ENCODE measurements at places on chromosomes 3 and 15.
A peak's percentile ranks its signal among the peaks of the same experiment; 100 is the strongest.

GRCh38 chr3:133054586-133054985 lies 16.4 kb downstream of the TMEM108 start:
- DNase-seq: no peak

- DNase-seq: no peak
Measured at GRCh38 chr15:40664909-40665308, 30.1 kb upstream of the RAD51 start.

DNA sequence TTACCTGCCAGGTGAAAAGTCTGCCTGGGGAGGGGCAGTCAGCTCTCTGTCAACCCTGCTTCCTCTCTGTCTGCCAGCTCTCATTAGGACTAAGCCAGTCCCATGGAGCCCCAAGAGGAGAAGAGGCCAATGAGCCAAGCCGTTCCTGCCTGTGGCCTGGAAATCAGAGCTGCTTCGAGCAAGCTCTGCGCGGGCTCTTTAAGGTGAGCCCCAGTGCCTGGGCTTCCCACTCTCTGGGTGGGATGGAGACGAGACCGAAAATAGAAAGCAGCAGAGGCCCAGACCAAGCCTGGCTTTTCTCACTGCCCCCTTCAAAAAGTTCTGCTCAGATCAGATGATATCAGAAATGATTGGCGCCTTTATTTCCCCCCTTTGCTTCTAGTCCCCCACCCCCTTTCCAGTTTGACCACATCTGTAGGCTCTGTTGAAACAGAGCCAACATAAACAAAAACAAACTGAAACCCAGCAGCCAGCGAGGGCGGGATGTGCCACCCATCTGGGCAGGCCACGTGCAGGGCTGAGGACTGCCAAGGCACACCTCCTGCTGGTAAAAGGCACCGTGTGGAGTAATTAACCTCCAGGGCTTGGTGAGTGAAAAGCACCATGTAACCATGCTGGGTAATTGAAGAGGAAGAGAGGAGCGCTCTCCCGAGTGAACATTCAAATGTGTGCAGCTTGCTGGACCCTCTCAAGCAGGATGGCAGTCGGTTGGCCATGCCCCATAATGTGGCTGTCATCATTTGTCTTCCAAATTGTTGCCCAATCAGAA lies 471.0 kb upstream of the PROK2 start:
- DNase-seq: no peak

DNA sequence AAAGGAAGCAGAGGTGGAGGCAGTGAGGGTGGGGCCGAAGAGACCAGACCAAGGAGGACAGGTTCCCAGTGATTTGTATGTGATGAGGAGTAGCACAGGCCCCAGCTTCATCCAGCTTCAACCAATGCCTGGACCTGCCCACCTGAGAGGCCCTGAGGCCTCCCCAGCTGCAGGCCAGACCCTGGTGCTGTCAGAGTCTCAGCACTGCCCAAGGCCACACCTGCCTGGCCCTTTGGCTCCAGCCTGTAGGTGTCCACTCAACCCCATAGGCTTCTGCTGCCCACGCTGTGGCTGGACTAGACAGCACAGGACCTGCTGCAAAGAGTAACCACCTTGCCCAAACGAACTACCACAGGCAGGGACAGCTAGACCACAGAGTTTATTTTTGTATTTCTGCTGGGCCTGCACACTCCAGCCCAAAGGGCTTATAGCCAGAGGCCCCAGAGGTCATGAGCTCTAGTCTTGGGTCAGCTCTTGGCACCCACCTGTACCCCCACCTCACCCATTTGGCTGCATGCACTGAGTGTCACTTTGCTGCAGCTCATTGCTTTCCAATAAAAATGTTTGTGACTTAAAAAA lies 81.9 kb upstream of the CDV3 start:
- DNase-seq: no peak

DNA sequence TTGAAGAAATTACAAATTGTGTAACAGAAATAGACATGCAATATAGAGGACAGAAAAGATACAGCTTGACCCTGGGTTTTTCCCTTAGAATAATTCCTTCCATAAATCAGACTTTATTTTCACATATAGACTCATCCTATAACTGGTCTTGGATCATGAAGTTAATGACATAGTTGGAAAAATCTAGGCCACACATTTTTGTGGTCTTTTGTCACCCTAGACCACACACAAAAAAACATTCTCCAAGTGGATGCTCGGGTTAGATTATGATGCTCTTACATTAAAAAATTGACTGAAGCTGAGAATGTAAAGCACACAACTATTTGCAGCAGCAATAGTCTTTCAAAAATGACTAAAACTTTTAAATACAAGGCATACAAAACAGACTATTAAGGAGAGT lies 7.5 kb upstream of the PLA2G4D start:
- no peak for DNase-seq

DNA sequence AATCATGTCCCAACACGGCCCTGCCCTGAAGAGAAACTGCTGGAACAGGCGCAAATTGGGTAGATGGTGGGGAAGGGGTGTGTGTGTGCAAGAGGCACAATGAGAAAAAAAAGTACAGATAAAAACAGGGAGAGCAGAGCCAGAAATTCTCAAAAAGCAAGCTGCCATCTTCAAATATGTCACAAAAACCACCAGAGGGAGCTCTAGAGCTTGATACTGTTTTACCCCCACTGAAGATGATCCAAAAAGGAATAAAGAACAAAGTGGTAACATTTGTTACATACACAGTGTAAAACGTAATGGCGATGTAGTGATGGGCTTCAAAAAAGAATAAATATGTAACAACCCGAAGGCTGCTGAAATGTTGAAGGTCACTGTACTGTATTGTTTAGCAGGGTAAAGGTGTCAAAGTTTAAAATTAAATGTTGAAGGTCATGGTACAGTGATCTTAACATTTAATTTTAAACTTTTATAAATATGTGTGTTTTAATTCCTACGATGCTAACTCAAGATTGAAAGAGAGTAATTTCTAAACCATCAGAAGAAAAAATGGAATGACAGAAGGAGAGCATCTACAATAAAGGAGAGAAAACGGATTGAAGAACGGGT lies 6.0 kb downstream of the SNRPA1 start:
- no peak for DNase-seq

DNA sequence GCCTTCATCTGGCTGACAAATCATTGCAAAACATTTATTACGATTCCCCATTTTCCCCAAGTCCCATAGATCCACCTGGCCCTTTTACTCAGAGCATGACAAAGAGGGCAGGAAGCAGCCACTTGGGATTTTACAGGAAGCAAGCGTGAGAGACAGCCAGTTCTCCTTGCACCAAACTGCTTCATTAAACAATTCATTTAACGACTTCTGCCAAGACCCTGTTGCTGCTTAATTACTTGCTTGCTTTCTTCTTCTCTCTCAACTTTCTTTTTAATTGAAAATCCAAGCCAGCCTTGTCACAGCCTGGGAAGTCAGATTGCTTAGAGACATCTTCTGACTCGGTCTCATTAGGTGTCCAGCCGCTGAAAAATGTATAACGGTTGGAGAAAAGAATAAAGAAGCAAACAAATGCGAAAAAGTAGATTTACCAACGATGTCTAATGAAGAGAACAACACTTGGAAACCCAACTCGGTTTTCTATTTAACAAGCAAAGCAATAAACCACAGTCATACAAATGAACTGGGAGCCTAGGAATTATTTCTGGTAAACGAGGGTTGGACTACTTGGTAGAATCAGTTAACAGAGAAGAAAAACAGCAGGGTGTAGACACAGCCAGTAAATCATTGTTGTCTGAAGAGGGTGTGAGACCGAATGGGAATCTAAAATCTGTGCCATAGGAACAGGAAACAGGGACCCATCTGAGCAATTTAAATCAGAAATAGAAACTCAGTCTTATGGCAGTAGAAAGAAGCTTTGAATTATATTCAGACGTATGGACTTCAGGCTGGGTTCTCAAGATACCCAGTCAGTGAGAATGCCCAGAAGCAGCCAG lies 298.3 kb downstream of the LRRC3B start:
- no peak for DNase-seq

DNA sequence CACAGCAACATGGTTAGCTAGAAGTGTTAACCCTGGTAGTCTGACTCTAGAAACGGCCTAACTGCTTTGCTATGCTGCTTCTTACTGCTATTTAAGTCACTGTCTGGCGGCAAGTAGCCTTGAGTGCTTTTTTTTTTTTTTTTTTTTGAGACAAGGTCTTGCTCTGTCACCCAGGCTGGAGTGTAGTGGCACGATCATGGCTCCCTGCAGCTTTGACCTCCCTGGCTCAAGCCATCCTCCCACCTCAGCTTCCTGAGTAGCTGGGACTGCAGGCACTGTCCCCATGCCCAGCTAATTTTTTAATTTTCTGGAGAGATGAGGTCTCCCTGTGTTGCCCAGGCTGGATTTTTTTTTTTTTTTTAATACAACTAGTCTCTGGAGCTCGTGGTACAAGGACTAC lies 93.2 kb downstream of the ITPR1 start:
- DNase-seq: no peak

GRCh38 chr15:49741712-49742111 lies 120.9 kb downstream of the DTWD1 start:
- no peak for DNase-seq

GRCh38 chr3:94127115-94127514 lies 64.3 kb downstream of the NSUN3 start:
- peak; percentile 41 for DNase-seq

- no peak for DNase-seq
Measured at GRCh38 chr3:59680919-59681318, 631.1 kb upstream of the CFAP20DC start.

GRCh38 chr3:123347691-123348264 lies 101.1 kb downstream of the ADCY5 start:
- DNase-seq: no peak

GRCh38 chr3:41357271-41357670 lies 158.0 kb downstream of the CTNNB1 start:
- DNase-seq: no peak

Data from NCI-H1436 treated with DMSO at 0.1 percent for 48 hours (cell line).